ENCODE measurements at places on chromosomes 3 and 15. TPM values are rescaled to one million over a fixed set of nuclear protein-coding genes. Genes with fewer than 3 reads are reported as not detected.

The GOLGA8N gene
- total RNA-seq = 61.9 TPM

The FRMD5 gene
- not detected for total RNA-seq

GRCh38 chr3:112143251-112143650 lies 10.2 kb upstream of the GCSAM start:
- no peaks in the 10 kb centered on the region for H3K4me1 ChIP-seq
- H3K4me3 ChIP-seq = no peak overlapping the region
- H3K27ac ChIP-seq = no peak overlapping the region
- no peaks in the 10 kb centered on the region for H3K27me3 ChIP-seq

GRCh38 chr3:102176333-102177050 lies 258.3 kb upstream of the ZPLD1 start:
- no peak overlapping the region for H3K4me3 ChIP-seq
- H3K36me3 ChIP-seq = no peaks in the 10 kb centered on the region
- H3K27ac ChIP-seq = no peak overlapping the region
- DNase-seq = no peak
- no peaks in the 10 kb centered on the region for H3K4me1 ChIP-seq

- H3K36me3 ChIP-seq = no peaks in the 10 kb centered on the region
- H3K4me3 ChIP-seq = no peak overlapping the region
- H3K27ac ChIP-seq = no peak overlapping the region
- H3K4me1 ChIP-seq = peaks cover 12% of the 10 kb centered on the region
- no peaks in the 10 kb centered on the region for H3K27me3 ChIP-seq
- DNase-seq = no peak
Observed at GRCh38 chr3:80983753-80984152, 777.7 kb downstream of the GBE1 start.

GRCh38 chr3:32246079-32246675 lies 7.7 kb downstream of the CMTM8 start:
- no peak for DNase-seq
- no peaks in the 10 kb centered on the region for H3K4me1 ChIP-seq
- no peak overlapping the region for H3K4me3 ChIP-seq
- no peaks in the 10 kb centered on the region for H3K36me3 ChIP-seq
- no peaks in the 10 kb centered on the region for H3K27me3 ChIP-seq

- H3K4me1 ChIP-seq = no peaks in the 10 kb centered on the region
- no peak overlapping the region for H3K27ac ChIP-seq
- H3K27me3 ChIP-seq = no peaks in the 10 kb centered on the region
- no peak for DNase-seq
Observed at GRCh38 chr3:4734454-4734853, 241.3 kb downstream of the ITPR1 start.
